ENCODE measurements at places on chromosomes 16 and 17.

DNA sequence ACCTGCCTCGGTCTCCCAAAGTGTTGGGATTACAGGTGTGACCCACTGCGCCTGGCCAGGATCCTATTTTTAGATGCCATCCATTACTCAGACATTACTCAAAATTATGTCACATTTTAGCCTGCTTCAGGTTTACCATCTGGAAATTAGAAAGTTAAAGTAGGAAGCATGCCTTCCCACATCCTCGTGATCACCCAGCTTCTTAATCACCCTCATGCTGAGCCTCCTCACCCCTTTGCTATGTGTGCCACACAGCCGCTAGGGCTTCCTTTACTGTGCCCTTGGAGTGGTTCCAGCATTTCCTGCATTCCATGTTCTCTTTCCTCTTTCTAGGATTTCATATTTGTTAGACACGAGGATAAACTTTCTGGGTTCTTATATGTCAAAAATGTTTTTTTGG lies 9.3 kb downstream of the ADORA2B start:
- DNase-seq = no peak

GRCh38 chr16:56506941-56507340 lies 12.9 kb downstream of the BBS2 start:
- DNase-seq = no peak

- no peak for DNase-seq
Measured at GRCh38 chr17:62761884-62762283, 46.2 kb downstream of the MARCHF10 start.

DNA sequence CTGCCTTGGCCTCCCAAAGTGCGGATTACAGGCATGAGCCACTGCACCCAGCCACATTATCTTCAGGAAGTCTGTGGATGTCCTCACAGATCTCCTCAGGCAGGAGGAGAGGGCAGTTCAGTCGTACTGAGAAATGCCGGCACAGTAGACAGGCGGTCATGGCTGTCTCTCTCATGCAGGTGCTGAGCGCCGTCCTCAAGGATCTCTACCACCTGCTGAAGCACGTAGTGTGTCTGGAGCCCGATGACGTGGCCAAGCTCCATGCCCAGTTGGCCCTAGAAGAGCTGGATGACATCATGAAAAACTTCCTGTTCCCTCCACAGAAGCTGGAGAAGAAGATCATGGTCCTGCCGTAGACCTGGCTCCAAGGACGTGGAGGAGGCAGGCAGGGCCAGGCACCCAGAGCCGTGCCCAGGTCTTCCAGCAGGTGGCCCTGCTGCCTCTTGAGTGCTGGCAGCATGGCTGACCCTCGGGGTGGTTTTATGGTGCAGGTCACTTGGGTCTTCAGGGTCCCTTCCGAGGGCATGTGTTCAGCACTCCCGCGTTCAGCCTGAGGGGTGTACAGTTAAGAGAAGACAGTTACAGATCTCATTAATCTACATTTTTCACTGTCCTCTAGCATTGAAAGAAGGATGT lies 22.0 kb upstream of the HAS3 start:
- DNase-seq = no peak

DNA sequence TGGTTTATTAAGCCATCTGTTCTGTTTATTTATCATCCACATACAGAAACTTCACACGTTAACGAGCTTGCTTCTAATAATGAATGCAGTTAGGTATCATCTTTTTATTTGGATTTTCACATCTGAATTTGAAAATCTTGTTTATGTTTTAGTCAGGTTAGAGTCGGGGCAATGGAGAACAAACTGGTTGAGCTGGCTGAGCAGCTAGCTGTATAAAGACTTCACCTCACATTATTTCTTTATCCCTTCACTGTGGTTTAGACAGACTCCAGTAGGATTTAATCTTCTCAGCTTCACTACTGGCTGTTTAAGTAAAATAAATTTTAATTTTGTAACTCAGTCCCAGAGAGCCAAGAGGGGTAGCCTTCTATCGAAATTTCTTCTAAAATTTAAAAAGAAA lies 415.9 kb downstream of the RBFOX1 start:
- DNase-seq = no peak

GRCh38 chr17:31291820-31292219 lies 5.2 kb downstream of the OMG start:
- no peak for DNase-seq

- DNase-seq = no peak
Measured at GRCh38 chr16:3590736-3591435, 13.7 kb upstream of the NLRC3 start.
